HFFc6 (cell line): ENCODE measurements at places on chromosomes 3 and 15.
A peak's percentile ranks its signal among the peaks of the same experiment; 100 is the strongest.

DNA sequence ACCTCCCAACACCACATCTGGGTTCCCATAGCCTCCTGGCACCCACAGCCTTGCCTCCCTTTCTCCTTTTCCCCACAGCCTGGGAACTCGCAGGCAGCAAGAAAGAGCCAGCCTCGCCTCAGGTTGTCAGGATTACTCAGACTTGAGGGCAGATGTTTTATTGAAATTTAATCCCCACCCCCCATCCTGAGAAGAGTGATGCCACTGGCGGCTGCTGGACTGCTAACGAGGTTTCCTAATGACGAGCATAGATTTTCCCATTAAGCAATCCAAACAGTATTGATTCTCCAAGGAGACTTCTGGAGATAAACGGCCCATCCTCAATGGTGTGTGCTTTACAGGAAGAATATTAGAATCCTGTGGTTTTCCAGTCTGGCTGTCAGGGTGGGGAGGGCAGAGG lies 13.7 kb downstream of the SHF start:
- no peaks in the 10 kb centered on the region for H3K4me1 ChIP-seq
- DNase-seq, result no peak
- no peak overlapping the region for H3K4me3 ChIP-seq
- H3K27me3 ChIP-seq, result peaks cover 13% of the 10 kb centered on the region
- H3K36me3 ChIP-seq, result no peaks in the 10 kb centered on the region

DNA sequence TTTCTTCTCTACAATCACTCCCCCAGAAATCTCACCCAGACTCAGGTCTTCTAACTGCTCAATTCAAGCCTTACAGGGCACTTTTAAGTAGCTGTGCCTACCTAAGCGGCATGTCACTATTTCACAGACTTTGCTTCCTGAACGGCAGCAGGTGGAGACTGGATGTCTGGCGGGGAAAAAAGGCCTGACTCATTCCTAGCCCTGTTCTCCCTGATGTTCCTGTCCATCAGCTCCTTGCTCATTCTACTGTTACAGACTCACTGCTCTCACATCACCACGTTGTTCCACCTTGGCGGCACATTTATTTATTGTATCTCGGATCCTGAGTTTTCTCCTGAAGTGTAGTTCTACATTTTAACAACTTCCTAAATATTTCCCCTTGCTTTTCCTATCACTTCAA lies 52.6 kb upstream of the ATP11B start:
- no peaks in the 10 kb centered on the region for H3K36me3 ChIP-seq
- peaks cover 10% of the 10 kb centered on the region for H3K4me1 ChIP-seq
- H3K4me3 ChIP-seq, result no peak overlapping the region
- no peak overlapping the region for H3K27ac ChIP-seq
- peaks cover 15% of the 10 kb centered on the region for H3K27me3 ChIP-seq
- no peak for DNase-seq

DNA sequence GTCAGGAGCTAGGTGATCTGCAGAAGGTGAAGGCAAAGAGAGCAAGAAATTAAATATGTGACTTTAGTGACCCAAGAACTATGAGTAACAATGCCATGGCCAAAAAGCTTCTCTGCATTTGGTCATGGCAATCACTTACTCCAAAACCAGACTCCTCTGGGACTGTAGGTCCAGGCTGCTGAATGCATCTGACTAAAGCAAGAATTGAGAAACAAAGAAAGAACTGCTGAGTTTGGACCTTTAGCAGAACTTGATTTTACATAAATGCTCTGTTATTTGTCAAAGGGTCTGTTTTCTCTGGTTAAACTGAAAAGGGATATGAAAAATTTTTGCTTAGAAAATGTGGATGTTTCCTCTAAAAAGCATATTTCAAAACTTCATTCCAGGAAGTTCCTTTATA lies 1102.2 kb downstream of the IGSF11 start:
- H3K27me3 ChIP-seq, result no peaks in the 10 kb centered on the region
- no peaks in the 10 kb centered on the region for H3K4me1 ChIP-seq
- H3K36me3 ChIP-seq, result no peaks in the 10 kb centered on the region
- no peak overlapping the region for H3K27ac ChIP-seq

DNA sequence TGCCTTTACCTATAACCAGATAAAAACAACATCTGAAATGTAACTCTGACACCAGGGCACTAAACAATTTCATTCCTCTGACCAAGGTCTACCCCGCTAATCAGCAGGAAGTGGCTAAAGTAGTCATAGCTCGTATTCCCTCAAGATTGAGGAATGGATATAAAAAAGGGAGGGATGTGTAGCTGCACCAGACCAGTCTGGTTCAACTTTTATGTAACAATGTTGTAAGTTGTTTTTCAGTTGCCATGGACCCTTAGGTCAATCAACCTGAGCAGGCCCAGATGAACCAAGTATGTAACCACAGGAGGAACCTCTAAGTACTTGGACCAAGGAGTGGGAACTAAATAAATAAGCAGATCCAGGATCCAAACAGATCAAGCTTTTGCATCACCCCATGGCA lies 28.4 kb upstream of the IFT57 start:
- peaks cover 5% of the 10 kb centered on the region for H3K27me3 ChIP-seq
- no peak overlapping the region for H3K27ac ChIP-seq
- H3K36me3 ChIP-seq, result no peaks in the 10 kb centered on the region
- no peak for DNase-seq
- no peak overlapping the region for H3K4me3 ChIP-seq

DNA sequence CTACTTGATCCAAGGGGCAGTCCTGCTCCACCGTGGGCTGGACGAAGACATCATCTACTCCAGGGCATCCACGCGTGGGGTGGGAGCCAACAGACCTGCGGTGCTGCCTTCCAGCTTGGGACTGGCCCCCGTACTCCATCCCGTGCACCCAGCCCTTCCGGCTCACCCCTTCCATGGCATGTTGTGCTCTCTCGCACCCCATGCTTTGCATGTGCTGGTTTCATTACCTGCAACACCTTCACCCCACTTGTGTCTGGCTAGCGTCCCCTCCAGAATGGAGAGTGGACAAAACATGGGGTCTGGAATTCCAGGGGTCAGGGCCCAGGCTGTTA lies 30.2 kb downstream of the SEMA7A start:
- peak overlapping the region; percentile 70 for H3K27ac ChIP-seq
- peaks cover 94% of the 10 kb centered on the region for H3K4me1 ChIP-seq
- peaks cover 2% of the 10 kb centered on the region for H3K27me3 ChIP-seq

GRCh38 chr3:153853163-153853562 lies 268.0 kb upstream of the ARHGEF26 start:
- DNase-seq, result no peak
- H3K27me3 ChIP-seq, result no peaks in the 10 kb centered on the region
- no peak overlapping the region for H3K27ac ChIP-seq

GRCh38 chr3:128004661-128005060 lies 47.6 kb upstream of the SEC61A1 start:
- no peak overlapping the region for H3K4me3 ChIP-seq
- H3K4me1 ChIP-seq, result no peaks in the 10 kb centered on the region
- peaks cover 25% of the 10 kb centered on the region for H3K27me3 ChIP-seq
- no peak for DNase-seq
- H3K27ac ChIP-seq, result no peak overlapping the region

GRCh38 chr3:32048487-32049182 lies 57.8 kb upstream of the GPD1L start:
- H3K27ac ChIP-seq, result no peak overlapping the region
- H3K27me3 ChIP-seq, result peaks cover 3% of the 10 kb centered on the region; the same call in 1 of the 2 replicates
- H3K4me3 ChIP-seq, result no peak overlapping the region
- DNase-seq, result no peak
- no peaks in the 10 kb centered on the region for H3K36me3 ChIP-seq

DNA sequence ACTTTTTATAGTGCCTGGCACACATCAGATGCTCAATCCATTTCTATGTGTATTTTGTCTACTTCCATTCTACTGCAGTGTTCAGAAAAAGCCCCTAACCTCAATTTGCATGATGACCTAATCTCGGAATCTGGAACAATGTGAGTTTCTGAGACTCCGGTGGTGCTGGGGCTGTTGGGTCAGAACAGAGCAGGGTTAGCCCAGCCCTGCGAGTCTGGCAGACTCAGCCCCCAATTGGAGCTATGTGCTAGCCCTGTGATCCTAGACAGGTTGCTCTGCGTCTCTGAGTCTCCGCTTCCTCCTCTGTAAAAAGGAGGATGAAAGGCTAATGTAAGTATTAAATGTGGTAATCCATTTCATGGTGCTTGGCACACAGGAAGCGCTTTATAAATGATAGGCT lies 95.0 kb upstream of the ICE2 start:
- peaks cover 30% of the 10 kb centered on the region for H3K4me1 ChIP-seq
- H3K27me3 ChIP-seq, result peaks cover 4% of the 10 kb centered on the region; the same call in 1 of the 2 replicates
- no peak for DNase-seq
- no peaks in the 10 kb centered on the region for H3K36me3 ChIP-seq

DNA sequence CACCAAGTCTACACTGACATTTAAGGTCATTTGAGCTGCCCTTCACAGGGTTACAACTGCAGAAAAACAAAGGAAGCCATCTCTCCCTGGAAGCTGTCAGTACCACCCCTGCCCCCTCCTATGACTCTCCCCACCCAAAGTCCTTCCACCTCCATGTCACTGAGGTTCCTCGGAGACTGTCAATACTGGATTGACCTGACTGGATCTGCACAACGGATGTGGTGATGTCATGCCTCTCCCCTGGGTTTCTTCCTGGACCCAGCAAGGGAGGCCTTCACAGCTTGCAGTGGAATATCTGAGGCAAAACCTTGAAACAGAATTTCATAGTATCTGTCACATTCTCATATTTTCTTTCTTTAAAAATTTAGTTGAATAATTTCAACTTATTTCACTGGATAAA lies 153.5 kb downstream of the CLSTN2 start:
- H3K36me3 ChIP-seq, result no peaks in the 10 kb centered on the region
- H3K4me3 ChIP-seq, result no peak overlapping the region
- DNase-seq, result no peak
- H3K27ac ChIP-seq, result no peak overlapping the region

GRCh38 chr15:74630284-74631086 lies 14.8 kb downstream of the CLK3 start:
- H3K4me3 ChIP-seq, result no peak overlapping the region
- H3K4me1 ChIP-seq, result peaks cover 6% of the 10 kb centered on the region
- peaks cover 28% of the 10 kb centered on the region for H3K36me3 ChIP-seq
- no peak for DNase-seq

- DNase-seq, result peak; percentile 46
- peaks cover 34% of the 10 kb centered on the region for H3K4me1 ChIP-seq
- H3K27me3 ChIP-seq, result no peaks in the 10 kb centered on the region; the same call in 1 of the 2 replicates
- peak overlapping the region; percentile 23 for H3K4me3 ChIP-seq
These were observed 101.4 kb downstream of the TFG start for GRCh38 chr3:100810671-100811070.

GRCh38 chr3:53821631-53822121 lies 24.5 kb downstream of the CHDH start:
- no peaks in the 10 kb centered on the region for H3K4me1 ChIP-seq
- DNase-seq, result no peak
- peaks cover 9% of the 10 kb centered on the region for H3K27me3 ChIP-seq
- H3K27ac ChIP-seq, result no peak overlapping the region
- H3K4me3 ChIP-seq, result no peak overlapping the region

DNA sequence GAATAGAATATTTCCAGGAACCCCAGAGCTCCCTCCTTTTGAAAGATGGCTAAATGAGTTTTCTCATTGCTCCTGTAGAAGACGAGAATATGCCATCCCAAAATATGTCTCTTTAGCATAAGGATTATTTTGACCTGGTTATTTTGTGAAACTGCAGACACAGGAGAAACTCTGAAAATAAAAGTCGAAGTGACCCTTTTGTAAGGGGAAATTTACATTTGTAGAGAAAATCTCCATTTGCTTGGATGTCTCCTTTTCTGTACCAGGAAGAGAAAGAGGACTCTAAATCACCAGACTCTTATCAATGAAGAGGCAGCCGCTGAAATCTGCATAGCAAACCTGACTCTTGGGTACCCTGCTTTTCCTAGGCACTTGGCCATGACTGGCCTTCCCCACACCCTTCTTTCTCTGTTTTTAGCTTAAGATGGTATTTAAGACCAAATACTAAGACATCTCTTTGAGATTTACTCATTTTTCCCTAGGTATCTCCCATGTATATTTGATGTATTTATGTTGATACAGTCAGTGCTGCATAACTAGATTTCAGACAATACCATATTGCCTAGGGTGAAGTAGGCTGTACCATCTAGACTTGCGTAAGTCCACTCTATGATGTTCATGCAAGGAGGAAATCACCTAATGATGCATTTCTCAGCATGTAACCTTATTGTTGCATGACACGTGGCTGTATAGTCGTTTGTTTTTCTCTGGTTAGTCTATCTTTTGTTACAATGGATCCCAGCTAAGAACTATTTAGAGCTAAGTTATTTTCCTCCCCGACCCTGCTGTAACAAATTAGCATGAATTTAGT lies 98.2 kb upstream of the UBE3A start:
- DNase-seq, result no peak

DNA sequence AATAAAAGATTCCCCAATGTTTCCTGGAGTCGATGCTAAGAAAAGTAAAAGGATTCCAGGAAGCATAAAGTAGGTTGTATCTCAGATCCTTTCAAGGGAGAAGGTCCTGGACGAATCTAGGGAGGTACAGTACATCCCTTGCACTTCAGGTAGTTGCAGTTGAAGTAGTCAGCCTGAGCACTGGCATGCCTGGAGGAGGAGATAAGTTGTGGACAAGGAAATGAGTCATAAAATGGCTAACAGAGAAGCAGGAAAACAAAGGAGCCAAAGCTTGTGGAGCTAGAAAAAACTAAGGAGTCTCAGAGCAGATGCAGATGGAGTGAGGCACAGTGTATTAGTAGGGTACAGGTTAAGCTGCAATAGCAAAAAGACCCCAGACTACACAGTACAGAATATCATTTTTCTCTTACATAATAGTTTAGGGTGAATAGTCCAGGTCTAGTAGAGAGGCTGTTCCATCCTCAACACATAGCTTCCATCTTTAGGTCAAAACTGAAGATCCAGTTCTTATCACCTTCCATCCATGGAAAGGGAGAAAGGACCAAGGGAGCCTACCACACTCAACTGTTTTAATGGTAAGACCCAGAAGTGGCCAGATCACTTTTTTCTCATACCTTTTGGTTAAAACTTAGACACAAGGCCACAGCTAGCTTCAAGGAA lies 41.3 kb downstream of the COL6A5 start:
- no peak for DNase-seq
- H3K27me3 ChIP-seq, result no peaks in the 10 kb centered on the region

DNA sequence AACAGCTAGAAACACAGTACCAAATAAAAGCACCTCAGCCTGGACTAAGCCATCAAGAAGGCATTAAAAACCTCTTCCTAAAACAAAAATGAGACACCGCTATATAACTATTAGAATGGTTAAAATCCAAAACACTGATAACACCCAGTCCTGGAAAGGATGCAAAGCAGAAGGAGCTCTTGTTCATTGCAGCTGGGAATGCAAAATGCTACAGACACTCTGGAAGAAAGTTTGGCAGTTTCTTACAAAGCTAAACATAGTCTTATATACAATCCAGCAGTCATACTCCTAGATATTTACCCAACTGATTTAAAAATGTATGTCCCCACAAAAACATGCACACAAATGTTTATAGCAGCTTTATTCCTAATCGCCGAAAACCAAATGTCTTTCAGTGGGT lies 35.7 kb downstream of the CHSY1 start:
- peaks cover 53% of the 10 kb centered on the region for H3K4me1 ChIP-seq
- peaks cover 3% of the 10 kb centered on the region for H3K27me3 ChIP-seq
- no peak for DNase-seq
- H3K27ac ChIP-seq, result peak overlapping the region; percentile 5; the same call in 1 of the 2 replicates

GRCh38 chr3:56889131-56889530 lies 87.4 kb upstream of the ARHGEF3 start:
- no peak overlapping the region for H3K27ac ChIP-seq
- peaks cover 18% of the 10 kb centered on the region for H3K4me1 ChIP-seq
- no peak overlapping the region for H3K4me3 ChIP-seq
- H3K36me3 ChIP-seq, result no peaks in the 10 kb centered on the region
- H3K27me3 ChIP-seq, result peaks cover 11% of the 10 kb centered on the region
- no peak for DNase-seq

- peaks cover 6% of the 10 kb centered on the region for H3K4me1 ChIP-seq
- no peak for DNase-seq
These were observed 69.7 kb upstream of the MME start for GRCh38 chr3:155010416-155010815.

GRCh38 chr3:10970306-10970960 lies 22.1 kb upstream of the SLC6A1 start:
- H3K27ac ChIP-seq, result no peak overlapping the region
- H3K36me3 ChIP-seq, result no peaks in the 10 kb centered on the region
- no peak for DNase-seq
